ENCODE measurements at places on chromosomes 2 and 18.

DNA sequence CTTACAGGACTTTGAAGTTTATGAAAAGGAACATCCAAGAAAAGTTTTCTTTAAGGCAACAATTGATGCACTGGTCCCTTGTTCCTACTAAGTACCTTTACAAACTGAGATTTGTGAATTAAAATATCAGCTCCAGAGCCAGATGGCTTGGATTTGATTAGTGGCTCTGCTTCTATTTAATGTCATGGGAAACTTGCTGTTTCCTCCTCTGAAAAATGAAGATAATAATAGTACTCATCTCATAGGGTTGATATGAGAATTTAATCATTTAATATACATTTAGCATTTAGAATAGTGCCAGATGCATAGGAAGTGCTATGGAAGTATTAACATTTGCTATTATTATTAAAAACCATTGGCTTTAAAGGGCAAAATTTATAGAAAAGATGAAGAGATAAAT lies 2.6 kb upstream of the GAREM1 start:
- DNase-seq: no peak

DNA sequence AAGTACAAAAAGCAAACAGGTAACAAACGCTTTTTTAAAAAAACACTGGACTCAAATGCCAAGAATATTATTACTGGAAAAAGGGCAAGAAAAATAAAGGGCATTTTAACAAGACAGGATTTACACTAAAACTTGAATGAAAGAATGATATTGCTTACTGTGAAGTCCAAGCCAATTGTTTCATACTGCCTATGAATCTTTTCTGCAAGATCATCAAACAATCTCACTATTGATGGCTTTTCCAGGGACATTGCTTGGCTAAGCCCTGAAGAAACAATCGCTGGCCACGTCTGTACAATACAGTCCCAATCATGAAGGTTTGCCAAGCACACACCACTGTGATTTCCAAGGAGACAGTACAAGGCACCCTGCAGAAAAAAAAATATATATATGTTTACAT lies 41.4 kb upstream of the GPR75 start:
- no peak for DNase-seq

DNA sequence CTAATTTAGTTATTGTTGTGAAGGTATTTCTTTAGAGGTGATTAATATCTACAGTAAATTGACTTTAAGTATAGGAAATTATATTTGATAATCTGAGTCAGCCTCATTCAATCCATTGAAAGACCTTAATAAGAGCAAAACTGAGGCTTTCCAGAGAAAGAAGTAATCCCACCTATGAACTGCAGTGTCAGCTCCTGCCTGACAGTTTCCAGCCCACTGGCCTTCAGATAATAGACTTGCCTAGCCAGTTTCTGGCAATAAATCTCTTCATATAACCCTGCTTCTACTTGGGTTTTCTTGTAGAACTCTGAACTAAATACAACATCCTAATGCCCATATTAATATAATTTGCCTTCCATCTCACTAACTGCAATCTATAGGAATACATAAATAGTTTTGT lies 437.9 kb upstream of the UBE2E3 start:
- no peak for DNase-seq

- DNase-seq: no peak
These were observed 37.1 kb upstream of the COPS8 start for GRCh38 chr2:237048595-237048994.

DNA sequence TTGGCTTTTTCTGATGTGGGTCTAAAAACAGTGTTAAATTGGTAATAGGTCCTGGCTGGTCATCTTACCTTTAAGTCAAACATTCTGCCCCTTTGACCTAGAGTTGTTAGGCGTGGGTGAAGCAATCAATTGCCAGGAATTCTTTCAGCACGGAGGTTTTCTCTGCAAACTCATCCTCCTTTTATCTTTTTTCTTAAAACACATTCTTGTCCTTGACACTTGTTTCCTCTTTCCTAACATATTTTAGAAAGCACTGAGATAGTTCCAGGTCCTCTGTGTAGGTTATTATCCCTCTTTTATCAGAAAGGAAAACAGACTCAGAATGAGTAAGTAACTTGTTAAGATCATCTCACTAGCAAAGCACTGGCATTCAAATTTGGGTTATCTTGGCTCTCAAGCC lies 18.6 kb upstream of the AP1S3 start:
- no peak for DNase-seq

DNA sequence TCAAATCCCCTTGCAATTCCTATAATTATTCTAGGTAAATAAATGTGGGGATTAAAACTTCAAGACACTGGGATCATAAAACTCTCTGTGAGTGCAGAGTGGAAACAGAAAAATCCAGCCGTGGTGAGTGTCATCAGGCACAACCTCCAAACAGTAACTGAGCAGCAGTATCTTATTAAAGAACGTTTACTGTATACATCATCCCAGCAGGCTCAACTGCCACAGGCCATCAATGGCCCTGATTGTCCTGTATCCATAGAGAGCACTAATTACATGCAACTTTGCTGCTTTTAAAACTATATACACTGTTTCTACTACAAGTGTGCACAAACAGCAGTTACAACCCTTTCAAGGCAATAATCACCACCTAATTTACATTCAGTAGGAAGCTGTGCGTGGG lies 23.9 kb downstream of the GAREM1 start:
- DNase-seq: no peak
